ENCODE measurements at places on chromosomes 7 and 10. TPM values are rescaled to one million over a fixed set of nuclear protein-coding genes. Genes with fewer than 3 reads are reported as not detected.

Gene MYH16
- total RNA-seq = 0.12 TPM

Gene SH2D4B
- not detected for total RNA-seq

Gene PIK3CG
- total RNA-seq = 14.8 TPM

Gene PPIA
- total RNA-seq = 3,660 TPM

Gene SUN3
- total RNA-seq = 0.64 TPM

Gene TBXAS1
- total RNA-seq = 9.0 TPM

Gene MOGAT3
- total RNA-seq = not detected

Gene SKIDA1
- total RNA-seq = 1.2 TPM

Gene MTPN
- total RNA-seq = 166 TPM

Gene CRYGN
- total RNA-seq = not detected

Gene ZNF117
- total RNA-seq = 20.4 TPM

Gene WDR86
- total RNA-seq = 1.5 TPM

Gene LRRD1
- total RNA-seq = 0.24 TPM

Gene TAS2R5
- 0.34 TPM for total RNA-seq

Gene TMEM184A
- 0.64 TPM for total RNA-seq

Gene VSTM4
- 0.35 TPM for total RNA-seq

Gene COL13A1
- total RNA-seq = 20.1 TPM

Gene STN1
- total RNA-seq = 25.4 TPM

Gene GPR15LG
- not detected for total RNA-seq

Gene CYP17A1
- total RNA-seq = not detected

Gene NKX1-2
- total RNA-seq = not detected

Gene PTPRZ1
- not detected for total RNA-seq
